ENCODE measurements at places on chromosomes 7 and 10.

GRCh38 chr10:82318534-82318933 is 443.5 kb downstream of the NRG3 start:
- DNase-seq = no peak

DNA sequence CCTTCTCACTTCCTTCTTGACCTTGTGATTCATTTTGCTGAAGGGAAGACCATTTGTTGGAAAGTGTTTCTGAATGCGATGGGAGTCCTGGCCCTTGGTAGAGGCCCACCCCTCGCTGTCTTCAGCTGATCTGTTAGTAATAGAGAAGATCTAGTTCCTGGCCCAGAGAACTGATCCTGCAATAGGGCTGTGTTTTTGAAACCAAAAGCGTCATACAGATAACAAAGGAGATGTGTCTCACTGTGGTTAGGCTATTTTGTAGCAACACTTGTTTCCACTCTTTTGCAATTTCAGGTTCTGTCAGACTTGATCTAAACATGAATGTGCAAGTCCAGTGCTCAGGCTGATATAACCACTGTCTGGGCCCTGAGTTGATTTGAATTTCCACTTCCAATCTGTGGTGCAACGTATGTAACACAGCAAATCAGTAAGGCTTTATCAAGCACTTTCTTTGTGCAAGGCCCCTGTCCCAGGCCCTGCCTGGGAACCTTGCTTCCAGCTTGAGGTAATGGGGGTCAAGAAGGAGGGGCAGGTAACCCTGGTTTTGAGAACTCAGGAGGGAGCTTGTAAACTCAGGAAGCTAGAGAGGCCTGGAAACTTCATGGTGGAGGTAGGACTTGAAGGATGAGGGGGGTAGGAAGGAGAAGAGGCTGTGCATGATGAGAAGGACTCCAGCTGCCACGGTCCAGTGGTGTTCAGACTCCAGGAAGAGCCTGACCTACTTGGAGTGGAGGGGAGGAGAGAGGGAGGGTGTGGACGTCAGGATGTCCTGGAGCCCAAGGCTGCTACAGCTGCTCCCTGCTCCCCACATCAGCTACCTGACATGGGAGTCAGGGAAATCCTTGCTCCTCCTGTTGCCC is 42.2 kb upstream of the SRGN start:
- no peak for DNase-seq

DNA sequence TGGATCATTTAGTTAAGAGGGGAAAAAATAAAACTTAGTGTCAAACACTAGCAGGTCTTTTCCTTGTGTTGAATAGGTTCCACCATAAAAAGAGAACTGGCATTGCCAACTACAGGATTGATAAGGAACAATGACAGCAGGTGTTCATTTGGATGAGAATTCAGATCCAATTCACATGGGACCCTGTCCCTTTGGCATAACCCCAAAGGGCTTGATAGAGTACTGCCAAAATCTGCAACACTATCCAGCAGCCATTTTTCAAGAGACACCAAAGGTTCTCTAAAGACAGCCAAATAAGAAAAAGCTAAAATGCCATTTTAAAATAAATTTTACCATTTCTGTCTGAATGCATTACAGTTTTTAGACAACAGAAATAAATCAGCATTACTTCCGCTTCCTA is 422.3 kb downstream of the DGKB start:
- DNase-seq = no peak

DNA sequence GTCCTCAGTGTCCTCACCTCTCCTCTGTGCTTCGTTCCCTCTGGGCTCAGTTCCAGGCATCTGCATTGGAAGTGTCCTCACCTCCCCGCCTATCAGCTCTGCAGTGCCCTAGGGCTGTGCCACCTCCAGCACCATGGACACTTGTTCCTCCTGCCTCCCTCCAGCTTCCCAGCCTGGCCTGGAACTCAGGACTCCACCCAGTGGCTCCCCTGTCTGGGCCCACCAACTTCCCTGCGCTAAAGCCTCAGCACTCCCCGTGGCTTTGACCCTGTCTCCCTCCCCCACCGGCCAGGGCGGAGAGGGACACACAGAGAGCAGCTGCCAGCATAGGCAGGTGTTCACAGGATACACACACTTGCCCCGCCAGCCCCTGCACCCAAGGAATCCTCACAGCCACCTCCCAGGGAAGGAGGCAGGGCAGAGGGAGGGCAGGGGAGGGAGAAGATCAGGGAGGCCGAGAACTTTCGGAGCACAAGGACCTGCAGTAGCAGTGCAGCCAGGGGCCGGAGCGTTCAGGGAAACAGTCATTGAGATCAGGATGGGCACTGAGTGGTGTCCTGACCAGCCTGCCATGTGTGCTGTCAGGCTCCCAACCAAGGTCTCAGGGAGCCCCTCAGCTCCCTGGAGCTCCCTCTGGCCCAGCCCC is 31.3 kb downstream of the ANXA8 start:
- DNase-seq = no peak

DNA sequence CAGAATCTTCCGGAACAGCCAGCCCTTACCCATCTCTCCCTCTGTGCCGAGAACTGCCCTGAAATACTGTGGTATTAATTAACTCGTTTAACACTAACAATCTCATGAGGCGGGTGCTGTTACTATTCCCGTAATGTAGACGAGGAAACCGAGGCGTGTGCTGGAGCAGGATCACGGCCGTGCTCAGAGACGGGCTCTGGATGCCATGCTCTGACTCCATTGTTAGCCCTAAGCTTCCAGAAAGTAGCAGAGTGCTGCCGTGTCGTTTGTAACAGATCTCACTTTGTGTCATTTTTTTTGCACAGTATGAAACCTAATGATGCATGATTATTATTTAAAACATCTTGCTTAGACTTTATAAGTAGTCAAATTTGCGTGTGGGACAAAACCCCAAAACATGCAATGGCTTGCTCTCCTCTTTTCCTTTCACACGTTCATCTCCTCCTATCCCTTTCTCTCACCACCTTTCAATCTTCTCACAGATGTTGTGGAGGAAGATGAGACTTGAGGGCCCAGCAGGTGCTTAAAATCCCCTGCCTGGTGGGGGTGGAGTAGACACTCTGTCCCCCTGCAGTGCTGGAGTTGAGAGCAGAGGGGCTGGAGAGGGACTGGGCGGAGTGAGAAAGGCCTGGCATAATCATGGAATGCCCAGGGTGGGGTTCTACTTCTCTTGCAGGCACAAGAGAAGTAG is 482 bp upstream of the ACTR3C start:
- peak; percentile 59 for DNase-seq

DNA sequence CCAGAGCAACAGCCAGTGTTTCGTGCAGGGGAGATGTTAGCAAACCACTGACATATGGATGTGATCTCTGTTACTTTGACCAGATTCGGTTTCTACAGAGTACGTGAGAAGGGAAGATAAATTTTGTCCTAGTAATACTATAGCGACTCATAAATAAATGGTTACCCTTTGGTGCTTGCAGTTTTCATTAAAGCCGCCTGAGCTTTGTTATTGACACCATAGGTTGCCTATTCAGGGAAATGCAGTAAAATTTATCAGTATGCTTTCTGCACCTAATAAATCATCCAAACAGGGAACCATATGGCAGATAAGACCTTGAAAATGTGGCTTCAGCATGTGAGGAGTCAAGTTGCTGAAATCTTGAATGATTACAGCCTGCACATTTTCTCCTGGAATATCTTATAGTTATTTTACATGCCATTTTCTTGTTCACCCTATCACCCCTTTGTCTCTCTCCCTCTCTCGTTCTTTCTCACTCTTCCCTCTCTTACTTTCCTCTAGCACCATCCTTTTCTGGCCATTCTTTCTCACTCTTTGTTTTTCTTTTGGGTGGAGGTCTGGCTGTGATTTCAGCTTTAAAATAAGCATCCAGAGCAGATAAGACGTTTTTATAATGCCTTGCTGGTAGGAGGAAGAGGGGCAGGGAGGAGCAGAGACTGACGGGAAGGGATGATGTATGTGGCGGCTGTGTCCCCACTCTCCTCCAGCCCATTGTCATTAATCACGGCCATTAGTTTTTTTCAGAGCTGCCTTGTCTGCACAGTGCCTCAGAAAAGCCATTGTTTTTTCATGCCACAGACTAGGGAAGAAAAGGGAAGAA is 182.5 kb downstream of the LRMDA start:
- DNase-seq = no peak

DNA sequence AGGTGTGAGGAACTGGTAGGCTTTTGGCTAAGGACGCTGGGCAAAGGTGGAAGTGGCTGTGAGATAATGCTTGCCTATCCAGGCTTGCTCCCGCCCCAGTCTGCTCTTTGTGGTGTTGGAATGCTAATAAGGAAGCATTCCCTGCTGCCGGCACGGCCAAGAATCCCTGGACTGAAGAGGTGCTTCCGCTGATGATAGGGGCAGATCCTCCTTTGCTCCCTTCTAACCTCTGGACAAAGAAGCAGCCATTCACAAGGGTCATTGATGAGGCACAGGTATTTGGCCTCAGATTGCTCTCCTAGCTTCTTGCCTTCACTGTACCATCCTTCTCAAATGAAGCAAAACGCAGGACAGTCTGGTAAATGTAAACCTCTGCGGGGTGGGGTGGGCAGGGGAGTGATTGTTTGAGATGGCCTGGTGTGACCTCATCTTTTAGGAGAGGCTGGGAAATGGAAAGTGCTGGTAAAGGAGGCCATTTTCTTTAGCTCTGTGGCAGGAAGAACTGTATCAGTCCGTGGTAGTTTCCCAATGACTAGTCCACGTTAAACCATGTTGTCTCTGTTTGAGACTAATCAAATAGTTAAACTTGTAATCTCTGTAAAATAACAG is 1.7 kb downstream of the PGAM1 start:
- DNase-seq = no peak

DNA sequence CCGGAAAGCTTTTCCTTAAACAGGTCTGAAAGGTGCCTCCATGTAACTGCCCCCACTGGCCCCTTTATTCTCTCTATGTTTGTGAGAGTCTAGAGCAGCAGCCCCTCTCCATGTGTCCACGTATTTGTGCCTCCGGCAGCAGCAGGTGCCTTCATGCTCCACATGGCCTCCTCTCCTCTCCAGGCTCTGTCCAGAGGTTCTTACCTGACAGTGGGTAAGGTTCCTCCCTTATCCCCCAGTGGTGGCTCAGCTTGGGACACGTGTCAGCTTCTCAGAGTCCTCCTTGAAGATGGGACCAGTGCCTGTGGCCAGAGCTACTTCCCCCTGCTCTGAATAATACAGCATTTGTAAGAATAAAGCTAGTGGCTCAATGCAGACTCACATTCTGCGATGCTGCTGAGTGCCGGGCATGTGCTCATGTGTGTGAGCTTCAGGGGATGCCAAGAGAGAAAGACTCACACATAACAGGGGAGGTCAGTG is 7.9 kb downstream of the CALML3 start:
- no peak for DNase-seq

GRCh38 chr7:69418869-69419670 is 179.2 kb upstream of the AUTS2 start:
- DNase-seq = no peak
